Placental pericyte (primary cell): ENCODE measurements at places on chromosomes 11 and 22. TPM values are rescaled to one million over a fixed set of nuclear protein-coding genes. Genes with fewer than 3 reads are reported as not detected.

Gene OR4C13
- total RNA-seq: not detected in 2 replicates

Gene OR5T3
- total RNA-seq: not detected in 2 replicates

Gene OR8D4
- total RNA-seq: not detected in 2 replicates

Gene DYNC2H1
- total RNA-seq: 31.4 and 32.4 TPM in 2 replicates

Gene PRRG4
- under 0.01 TPM in 1 of 2 replicates, not detected in the other for total RNA-seq

Gene OR2AT4
- not detected in 2 replicates for total RNA-seq

Gene CNGA4
- 0.44 TPM in 1 of 2 replicates, not detected in the other for total RNA-seq

Gene CHCHD10
- total RNA-seq: 2.2 and 3.1 TPM in 2 replicates

Gene SLC7A4
- total RNA-seq: 0.14 and 3.1 TPM in 2 replicates

Gene SLC22A6
- total RNA-seq: not detected in 2 replicates

Gene FAM83F
- under 0.01 TPM in 1 of 2 replicates, not detected in the other for total RNA-seq

Gene RIMBP3B
- 0.29 TPM in 1 of 2 replicates, not detected in the other for total RNA-seq

Gene OR51I1
- total RNA-seq: not detected in 2 replicates

Gene SCT
- total RNA-seq: not detected in 2 replicates

Gene DDIAS
- under 0.01 and 13.3 TPM in 2 replicates for total RNA-seq

Gene B3GAT1
- total RNA-seq: not detected in 2 replicates
